ENCODE measurements at places on chromosomes 7 and 10.
A peak's percentile ranks its signal among the peaks of the same experiment; 100 is the strongest.

- DNase-seq, result no peak
Observed at GRCh38 chr7:47428052-47428767, 153.7 kb downstream of the TNS3 start.

DNA sequence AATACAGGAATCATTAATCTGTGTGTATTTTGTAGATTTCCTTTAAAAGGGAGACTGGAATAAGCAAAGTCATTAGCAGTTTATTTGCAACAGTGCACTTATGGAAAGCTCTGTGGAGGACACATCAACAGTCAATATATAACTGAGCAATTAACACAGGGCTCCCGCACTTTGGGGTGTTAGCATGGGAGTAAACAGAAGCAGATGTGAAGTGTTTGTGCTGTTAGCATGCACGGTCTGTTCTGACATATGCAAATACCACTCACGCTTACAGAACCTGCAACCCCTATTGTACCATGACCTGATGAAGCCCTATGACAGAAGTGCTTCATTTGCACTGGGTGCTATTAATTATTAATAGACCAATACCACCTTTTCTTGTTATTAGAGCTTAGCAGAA, 118.9 kb downstream of the PPP1R3A start:
- no peak for DNase-seq

GRCh38 chr7:124106575-124106974, 73.7 kb upstream of the TMEM229A start:
- DNase-seq, result no peak

DNA sequence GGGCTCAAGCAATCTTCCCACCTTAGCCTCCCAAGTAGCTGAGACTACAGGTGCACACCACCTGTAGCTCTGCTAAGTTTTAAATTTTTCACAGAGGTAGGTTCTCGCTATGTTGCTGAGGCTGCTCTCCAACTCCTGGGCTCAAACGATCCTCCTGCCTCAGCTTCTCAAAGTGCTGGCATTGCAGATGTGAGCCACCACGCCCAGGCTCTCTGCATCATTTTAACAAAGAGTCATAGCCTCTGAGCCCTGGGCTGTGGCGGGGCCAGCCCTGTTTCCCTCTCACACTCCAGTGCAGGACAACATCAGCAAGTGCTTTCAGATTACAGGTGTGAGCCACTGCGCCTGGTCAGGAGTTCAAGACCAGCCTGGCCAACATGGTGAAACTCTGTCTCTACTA, 102.5 kb downstream of the COL26A1 start:
- DNase-seq, result no peak

DNA sequence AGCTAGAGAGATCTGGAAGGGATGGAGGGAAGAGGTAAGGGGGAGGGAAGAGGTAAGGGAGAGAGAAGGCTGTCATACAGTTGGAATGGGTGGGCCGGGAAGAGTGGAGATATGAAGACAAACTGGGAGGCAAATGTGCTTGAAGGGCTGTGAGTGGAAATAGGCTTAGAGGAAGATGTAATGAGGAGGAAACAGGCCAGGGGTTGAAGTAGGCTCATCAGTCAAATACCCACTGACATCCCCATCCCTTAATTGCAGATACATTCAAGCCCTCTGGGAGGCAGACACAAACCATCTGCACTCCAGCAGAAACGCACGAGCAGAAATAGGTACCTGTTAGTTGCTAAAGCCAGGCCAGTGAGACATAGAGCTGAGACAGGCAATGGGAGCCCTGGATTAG, 2.1 kb downstream of the SYNPO2L start:
- DNase-seq, result peak; percentile 26

DNA sequence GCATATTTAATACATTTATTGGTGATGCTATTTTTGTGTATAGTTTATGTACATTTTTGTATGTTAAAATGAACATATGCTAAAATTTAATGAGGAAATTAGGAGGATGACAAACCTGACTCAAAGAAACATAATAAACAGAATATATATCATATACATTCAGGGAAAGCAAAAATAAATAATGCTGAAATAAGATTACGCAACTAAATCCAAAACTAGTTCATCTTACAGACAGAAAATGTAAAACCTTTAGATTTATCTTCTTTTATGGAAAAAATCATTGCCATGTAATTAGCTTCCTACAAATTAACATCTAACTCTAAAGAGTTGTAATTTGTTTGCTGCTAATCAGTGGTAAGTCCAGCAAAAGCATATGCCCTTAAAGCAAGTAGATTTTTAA, 216.5 kb downstream of the PTN start:
- DNase-seq, result no peak

DNA sequence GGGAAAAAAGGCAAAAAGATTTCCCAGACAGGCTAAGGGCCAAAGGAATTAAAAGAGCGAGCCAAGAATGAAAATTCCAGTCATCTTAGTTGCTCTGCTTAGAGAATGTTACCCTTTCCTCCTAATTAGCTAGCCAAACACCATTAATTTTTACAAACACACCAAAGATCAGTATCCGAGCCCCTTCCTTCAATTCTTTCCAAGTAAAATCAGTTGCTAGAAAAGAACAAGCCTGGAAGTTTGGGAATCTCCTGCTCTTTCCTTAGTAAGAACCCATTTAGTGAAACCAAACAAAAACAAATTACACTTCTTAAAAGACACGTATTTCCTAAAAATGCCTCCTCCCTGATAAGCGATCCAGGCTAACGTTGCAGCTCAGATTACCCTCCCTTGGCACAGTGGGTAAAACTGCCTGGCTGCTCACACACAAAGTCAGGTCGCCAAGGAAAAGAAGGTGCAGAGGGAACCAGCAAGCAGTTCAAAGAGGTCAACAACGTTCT, 57.1 kb upstream of the ABLIM1 start:
- peak; percentile 77 for DNase-seq

- no peak for DNase-seq
Observed at GRCh38 chr7:105680505-105681187, 99.4 kb upstream of the EFCAB10 start.

GRCh38 chr7:80907141-80907601, 11.7 kb downstream of the SEMA3C start:
- no peak for DNase-seq

DNA sequence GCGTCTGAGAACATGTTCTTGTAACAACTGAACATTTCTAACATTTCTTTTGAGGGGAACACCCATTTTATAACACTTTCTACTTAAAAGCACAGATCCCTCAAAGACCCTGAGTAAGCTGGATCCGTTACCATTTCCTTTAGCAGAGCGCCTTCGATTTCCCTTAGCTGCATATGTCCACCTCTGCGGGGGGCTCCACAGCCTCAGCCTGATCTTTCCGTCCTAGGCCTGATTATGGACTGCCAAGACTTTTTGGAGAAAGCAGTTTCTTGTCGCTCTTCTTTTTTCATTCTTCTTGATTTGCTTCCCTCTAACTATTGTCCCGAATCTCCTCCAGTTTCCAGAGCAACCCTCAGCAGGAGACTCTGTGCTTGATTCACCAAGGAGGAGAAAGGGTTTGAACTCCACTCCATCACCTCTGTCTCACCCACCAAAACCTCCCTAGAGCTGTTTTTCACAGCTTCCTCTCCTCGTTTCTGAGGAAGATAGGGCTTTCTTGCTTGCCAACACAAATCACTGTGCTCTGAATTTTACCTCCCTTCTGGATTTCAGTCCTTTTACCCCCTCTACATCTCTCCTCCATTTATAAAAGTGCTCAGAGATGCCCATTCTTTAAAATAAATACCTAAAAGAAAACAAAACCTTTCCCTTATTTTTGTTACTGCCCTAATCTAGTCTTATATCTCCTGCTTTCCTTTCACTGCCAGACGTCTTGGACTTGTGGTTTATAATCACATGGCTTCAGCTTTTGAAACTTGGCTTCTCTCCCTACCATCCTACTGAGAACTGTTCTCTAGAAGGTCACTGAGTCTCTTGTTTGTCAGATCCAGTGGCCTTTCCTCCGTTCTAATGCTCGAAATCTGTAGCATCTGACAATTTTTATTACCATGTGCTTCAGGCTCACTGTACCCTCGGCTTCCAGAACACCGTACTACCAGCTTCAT, 30.5 kb upstream of the ZRANB1 start:
- peak; percentile 78 for DNase-seq

- DNase-seq, result no peak
Observed at GRCh38 chr7:47298636-47299035, 283.3 kb downstream of the TNS3 start.

DNA sequence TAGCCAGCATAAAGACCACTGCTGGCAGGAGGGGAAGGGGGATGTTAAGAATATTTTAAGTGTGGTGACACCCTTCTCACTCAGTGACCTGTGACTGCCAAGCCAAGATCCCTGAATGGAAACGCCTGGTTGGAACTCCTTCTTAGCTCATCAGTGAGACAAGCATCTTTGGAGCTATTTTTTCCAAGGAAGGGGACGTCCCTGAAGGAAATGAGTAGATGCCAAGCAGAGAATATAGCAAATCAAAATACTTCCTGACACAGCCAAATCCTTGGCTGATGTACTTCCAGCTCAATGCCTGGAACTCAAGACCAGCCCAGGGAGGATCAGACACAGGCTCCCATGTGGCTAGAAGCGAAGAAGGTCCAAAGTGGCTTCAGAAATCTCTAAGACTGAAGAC, 82.2 kb downstream of the SORBS1 start:
- no peak for DNase-seq

DNA sequence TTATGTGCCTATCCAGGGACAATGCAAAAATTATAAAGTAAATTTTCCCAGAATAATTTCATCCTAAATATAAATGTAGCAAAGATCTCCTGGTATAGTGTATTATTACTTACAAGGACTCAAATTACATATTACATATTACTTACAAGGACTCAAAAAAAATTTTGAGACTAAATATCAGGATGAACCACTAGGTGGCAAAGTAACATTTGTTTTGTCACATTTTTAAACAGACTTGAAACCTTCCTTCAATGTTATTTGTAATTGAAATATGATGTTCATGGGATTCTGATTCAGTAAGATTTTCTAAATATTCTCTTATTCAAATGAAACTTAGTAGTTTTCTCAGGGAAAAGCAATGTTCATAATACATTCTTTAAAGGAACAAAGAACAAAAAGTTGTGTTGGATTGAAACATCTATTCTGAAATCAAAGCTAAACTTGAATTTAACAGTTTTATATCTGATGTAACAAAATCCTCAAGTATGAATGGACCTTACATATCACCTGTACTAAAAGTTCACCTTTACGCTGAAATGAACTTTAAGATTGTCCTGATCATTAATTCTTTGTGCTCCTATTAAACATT, 74.3 kb upstream of the GNAI1 start:
- DNase-seq, result peak; percentile 84

DNA sequence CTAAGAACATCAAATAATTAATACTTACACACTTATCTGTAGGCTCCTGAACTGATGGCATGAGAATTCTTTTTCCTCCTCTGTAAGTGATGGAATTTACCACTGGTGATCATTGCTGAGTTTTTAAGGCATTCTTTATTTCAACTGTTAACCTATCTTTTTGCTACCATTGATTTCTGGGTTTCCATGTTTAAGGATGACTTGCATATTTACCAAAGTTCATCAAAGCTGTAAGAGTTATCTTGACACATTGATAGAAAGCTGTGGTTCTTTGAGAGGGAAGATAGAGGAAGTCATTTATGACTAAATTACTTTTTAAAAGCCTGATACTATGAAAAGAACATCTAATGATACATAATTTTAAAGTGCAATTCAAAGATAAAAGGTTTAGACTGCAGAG, 19.5 kb upstream of the GFRA1 start:
- DNase-seq, result no peak

GRCh38 chr7:22791204-22792158, 31.2 kb downstream of the TOMM7 start:
- peak; percentile 20 for DNase-seq

DNA sequence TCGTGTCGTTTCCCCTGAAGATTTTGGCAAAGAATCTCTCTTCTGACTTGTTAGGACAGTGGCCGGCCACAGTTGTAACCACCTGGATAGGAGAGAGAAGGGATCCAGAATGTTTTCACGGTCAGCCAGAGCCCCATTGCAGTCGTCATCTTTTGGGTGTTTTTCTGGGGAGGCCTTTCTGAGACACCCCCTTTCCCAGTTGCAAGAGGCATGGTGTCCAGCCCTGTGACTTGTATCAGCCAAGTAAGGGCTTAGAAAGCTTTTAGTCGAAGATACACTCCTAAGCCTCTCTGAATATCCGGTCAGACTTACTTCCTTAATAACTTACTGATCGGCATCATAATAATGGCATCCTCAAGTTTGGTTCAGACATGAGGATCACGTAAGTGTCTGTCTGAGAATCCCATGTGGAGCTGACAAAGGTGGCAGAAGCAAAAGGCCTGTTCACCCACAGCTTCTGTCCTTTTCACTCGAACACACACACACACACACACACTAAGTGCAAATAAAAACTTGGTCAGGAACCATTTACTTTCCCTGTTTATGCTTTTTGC, 435.7 kb upstream of the GALNT17 start:
- DNase-seq, result peak; percentile 59

- DNase-seq, result no peak
Observed at GRCh38 chr10:33596422-33596821, 262.0 kb upstream of the NRP1 start.

DNA sequence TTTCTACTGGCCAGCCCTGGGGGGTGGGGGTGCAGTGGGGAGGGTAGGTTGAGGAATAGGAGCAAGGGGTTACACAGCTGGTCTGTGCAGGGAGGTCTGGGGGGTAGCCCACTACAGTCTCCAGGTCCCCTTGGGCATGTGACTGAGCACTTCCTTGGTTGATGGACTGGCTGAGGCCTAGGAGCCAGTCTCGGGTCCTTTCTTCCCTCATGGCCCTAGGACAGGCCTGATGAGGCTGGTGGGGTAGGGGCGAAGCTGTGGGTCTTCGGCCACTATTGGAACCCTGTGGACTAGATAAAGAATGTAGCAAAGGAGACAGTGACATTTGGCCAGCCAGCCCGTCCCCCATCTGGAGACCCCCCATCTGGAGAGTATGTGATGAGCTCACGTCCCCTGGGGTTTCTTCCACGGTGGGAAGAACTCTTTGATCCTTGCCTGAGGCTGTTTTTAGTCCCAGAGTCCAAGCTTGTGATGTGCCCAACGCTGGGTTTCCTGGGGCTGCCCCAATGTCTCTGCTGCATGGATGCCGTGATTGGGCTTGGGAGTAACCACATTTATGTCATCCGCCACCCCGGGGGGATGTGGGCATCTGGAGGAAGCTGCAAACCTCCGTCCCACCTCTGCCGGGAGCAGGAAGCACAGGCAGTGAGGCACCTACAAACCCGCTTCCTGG, 20.7 kb downstream of the FAM241B start:
- peak; percentile 53 for DNase-seq

- peak; percentile 63 for DNase-seq
Observed at GRCh38 chr10:8054494-8055407, at the start of gene GATA3. Gene GATA3, plus strand, starts transcription at chr10:8054688. Its CDS starts 968 bp downstream, at chr10:8055656.

GRCh38 chr7:73560109-73560835, 2.8 kb upstream of the BCL7B start:
- DNase-seq, result peak; percentile 80

DNA sequence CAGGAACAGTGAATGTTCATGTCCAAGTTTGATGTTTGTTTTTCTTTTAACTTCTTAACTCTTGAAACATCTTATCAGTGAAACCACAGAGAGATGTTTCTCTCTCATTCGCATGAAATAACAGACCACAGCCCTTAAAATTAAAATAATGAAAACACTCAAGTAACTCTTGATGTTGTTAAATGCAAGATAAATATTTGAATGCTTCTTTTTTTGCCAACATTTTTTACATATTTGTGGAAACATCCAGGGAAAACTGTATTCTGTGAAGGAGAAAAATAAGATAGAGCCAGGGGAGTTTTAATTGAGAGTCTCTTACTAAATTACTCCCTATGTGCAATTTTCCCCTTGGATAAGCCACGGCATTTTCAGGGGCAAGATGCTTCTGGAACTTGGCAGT, 361.8 kb upstream of the MGMT start:
- peak; percentile 55 for DNase-seq

All from astrocyte of the spinal cord (primary cell).